Effector CD8-positive, alpha-beta T cell (primary cell): ENCODE measurements at places on chromosomes 1 and 21.
A peak's percentile ranks its signal among the peaks of the same experiment; 100 is the strongest.

GRCh38 chr1:96236156-96236739, 485.3 kb upstream of the PTBP2 start:
- DNase-seq, result no peak

DNA sequence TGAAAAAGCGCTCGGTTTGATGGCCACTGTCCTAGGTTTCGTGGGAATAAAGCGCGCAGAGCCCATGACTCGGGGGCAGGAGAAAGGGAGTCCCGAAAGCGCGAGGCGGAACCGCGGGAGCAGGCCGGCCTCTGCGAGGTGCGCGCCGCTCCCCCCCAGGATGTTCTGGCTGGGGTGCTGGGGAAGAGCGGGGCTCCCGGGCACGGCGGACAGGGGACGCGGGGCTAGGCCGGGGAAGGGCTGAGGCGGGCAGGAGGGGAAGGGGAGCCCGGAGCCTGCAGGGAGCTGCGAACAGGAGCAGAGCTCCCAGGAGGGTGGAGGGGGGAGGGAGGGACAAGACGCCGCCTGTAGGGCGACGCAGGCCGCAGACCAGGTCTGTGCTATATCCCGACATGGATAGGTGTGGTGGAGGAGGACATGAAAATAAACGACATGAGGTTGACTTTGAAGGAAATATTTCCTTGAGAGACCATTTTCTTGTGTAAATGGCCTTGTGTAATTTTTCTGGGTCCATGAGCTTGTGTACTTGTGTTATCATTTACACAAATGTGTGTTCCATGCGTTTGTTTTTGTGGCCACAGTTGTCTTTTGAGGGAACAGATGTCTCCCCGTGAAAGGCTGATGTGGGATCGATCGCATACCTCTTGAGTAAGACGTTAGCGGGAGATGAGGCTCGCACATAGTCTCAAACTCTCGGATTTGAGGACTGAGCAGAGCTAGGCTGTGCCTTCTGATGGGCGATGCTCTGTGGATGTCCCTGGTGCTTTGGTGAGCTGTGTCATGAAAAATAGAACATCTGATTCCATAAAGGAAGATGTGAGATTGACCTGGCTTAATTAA, 1.3 kb downstream of the PCNT start:
- peak; percentile 25 for DNase-seq

DNA sequence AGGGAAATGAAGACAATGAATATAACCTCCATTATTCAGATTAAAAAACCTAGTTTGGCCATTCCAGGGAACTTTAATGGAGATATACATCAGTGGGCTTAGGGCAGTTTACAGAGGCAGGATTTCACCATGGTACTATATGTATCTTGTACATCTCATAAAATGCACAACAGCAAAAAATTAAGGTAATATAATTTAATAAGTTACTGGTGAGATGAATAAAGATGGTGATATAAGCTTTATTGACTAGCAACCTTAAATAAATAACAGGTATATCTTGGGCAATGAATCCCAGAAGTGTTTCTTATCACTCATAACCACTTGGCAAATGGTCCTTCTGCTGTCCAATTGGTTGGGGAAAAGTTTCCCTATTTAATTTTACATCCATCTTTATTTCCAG, 29.0 kb downstream of the XCL1 start:
- no peak for DNase-seq

DNA sequence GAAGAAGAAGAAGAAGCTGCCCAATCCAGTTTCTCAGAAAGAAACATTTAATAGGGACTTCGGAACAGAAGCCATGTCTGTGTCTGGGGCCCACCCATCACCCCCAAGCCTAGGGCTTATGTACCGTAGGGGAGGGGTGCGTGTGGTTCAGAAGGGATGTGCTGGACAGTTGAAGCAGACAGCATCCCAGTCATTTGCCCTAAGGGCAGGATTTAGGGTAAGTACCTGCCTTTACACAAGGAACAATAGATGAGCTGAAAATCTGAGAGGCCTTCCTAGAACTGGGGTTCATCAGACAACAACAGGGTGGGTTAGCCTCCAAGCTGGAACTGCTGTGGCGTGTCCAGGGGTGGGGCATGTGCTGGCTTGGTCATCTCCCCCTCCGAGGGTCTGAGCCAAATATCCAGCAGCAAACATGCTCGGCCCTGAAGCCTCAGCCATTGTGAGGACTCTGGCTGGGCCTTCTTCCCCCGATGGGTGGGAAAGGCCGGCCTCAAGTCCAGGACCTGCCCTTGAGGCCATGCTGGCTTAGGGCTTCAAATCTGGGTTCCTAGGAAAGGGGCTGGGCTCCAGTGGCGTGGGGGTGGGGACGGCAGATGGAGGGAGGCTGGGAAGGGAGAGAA, 12.1 kb downstream of the CSTB start:
- DNase-seq, result no peak

DNA sequence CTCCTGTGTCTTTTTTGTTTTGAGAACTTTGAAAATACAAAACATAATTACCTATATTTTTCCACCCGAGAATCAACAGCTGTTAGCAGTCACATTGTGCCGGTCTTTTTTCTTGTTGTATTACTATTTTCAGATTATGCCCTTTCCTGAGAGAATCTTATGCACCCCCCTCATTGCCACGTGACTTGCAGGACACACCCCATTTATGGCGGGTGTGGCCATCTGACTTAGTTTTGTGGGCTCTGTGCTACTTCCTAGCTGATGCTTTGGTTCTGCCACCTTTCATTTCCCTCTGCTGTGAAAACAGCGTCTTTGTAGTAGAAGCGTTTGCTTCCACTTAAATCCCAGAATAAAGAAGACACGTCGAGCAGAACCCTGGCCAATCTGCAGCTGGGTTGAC, 82.8 kb upstream of the SOX13 start:
- DNase-seq, result no peak

GRCh38 chr1:158649052-158649451, 37.5 kb downstream of the SPTA1 start:
- no peak for DNase-seq

- DNase-seq, result no peak
Measured at GRCh38 chr1:3398396-3399140, 55.9 kb upstream of the ARHGEF16 start.

DNA sequence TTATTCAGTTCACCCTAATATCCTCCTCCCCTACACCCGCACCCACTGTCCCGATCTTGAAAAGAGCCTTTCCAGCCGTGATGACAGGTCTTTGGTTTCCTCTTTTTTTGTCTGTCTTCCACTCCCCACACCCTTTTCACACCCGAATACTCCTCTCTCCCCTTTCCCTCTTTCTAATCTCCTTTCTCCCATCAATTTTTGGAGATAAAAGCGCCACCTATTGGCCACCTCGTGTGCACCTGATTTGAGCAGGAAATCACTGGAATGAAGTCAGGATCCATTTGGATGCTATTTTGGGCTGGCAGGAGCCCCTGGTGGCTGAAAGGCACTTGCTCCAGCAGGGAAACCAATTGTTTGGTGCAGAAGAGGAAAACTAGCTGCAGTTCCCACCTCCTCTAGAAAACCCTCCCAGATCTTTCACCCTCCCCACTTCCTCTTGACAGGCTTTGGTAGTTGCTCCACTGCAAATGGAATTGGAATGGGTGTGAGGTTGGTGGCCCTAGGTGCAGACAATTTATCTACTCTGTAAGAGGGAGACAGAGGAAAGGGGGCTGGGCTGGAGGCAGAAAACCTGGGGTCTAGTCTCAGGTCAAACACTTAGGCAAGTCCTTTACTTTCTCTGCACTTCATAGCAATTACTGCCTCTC, 8.4 kb downstream of the FOXE3 start:
- DNase-seq, result no peak

- DNase-seq, result no peak
Measured at GRCh38 chr1:160658162-160658813, 11.4 kb upstream of the SLAMF1 start.
